ENCODE measurements at places on chromosomes 2 and 18.

DNA sequence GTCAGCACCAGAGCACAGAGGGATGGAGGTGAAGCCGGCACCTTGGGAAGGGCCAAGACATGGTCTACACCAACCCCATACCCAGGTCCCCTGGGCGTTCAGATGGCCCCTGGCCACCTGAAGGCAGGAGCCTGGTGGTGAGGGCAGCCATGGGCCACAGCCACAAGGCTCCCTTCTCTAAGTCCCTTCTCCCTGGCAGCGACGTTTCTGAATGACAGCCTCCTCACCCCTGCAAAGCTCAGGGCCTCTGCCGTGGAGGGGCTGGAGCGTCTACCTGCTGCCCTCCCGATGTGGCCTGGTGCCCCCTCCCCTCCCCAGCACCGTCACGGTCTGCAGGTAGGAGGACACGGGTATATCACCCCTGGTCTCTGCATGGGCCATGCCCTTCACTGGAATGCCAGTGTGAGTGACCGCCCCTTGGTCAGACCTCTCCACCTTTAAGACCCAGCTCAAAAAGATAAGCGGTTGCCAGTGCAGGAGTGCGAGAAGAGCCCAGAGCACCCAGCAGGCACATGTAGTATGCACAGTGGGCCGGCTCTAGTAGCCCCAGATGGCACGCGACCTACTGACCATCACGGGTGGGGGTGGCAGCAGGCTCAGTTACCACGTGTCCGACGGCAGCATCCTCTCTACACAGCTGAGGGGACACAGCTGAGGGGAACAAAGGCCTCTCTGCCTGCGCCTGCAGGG is 46.6 kb downstream of the HS6ST1 start:
- DNase-seq = no peak

- no peak for DNase-seq
Observed at GRCh38 chr2:58826795-58827194, 585.7 kb upstream of the FANCL start.

- no peak for DNase-seq
Observed at GRCh38 chr2:191499874-191500565, 177.9 kb upstream of the NABP1 start.

GRCh38 chr2:60884800-60885199 is 3.4 kb downstream of the REL start:
- DNase-seq = no peak

GRCh38 chr2:239159476-239159911 is 241.3 kb downstream of the HDAC4 start:
- DNase-seq = no peak

DNA sequence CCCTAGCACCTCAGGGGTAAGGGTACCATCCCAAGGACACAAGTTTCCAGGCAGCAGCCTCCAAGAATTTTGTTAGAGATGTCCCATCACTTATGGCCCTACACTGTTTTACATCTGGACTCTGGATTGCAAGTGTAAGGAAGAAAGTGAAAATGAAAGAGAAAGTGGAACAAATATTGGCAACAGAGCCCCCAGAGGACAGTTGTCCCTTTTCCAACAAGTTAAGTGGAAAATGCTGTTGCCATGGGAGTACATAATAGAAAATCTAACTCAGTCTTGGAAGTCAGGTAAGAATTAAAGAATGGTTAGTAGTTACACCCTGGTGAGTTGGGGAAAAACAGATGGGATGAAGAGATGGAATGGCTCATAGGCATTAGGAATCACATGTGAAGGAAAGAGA is 50.6 kb downstream of the TTC21B start:
- no peak for DNase-seq

DNA sequence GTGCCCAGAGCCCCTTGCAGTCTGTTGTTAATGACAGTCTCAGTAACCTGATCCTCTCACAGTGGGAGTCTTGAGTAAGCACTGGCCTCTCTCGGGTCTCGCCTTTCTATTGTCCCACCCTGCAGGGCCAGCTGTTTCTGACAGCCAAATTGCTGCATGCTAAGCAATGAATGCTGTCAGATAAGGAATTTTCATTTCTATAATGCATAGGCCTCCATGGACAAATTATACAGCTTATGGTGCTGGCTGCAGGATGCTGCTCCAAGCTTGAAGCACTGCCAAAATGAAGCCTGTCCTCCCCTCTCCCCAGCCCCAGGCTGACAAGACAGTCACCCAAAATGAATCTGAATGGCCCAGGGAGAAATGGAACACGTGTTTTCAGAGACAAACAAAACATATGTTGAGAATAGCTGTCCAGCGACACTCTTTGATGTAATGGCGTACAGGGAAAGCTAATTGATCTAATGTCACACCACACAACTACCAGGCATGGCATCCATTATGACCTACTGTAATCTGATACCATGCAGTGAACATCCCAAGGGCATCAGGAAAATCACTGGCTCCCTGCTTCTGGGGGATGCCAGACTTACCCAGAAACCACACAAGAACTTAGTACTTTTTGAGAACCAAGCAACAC is 36.8 kb downstream of the ACVR1 start:
- no peak for DNase-seq

DNA sequence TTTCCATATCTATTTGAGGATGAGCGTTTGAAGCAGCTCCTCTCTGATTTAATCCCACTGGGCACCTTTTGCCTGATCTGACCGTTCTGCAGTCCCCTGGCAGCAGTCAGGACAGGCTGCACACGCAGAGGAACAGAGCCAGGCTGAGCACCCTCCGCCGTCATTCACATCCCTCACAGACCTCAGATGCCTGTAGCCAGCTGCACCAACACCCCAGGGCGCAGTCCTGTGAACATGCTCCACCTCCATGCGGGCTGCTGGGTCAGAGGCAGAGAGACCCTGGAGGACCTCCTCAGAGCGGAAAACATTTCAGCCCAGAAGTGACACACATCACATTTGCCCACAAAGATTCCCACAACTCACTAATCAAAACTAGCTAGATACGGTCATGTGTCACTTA is 146.1 kb downstream of the SEPTIN10 start:
- no peak for DNase-seq

- DNase-seq = no peak
Observed at GRCh38 chr18:32763293-32763692, 9.5 kb downstream of the KLHL14 start.

- DNase-seq = no peak
Observed at GRCh38 chr2:203631068-203631757, 75.2 kb upstream of the CD28 start.

GRCh38 chr2:215851082-215851481 is 162.3 kb downstream of the MREG start:
- DNase-seq = no peak

- no peak for DNase-seq
Observed at GRCh38 chr18:56565551-56566345, 72.6 kb downstream of the TXNL1 start.

DNA sequence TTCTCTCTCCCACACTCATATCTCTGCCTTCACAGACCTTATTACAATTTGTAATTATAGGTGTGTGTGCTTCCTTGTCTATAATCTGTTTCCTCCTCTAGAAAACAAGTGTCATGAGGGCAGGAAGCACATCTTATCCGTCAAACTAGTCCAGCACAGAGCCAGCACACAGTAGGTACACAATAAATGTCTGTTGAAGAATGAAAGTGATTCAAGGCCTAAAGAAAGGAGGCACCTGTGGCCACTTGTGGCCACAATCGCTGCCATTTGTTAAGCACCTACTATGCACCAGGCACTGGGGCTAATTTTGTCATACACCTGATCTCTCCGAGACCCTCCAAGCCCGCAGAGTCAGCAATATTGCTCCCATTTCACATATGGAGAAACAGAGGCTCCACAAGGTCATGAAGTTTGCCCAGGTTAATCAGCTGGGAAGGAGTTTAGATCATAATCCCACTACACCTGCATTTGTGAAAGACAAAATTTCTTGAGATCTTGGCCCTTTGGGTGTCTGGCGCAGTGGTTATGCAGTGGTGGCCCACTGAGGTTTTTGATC is 78.4 kb downstream of the TNS1 start:
- DNase-seq = no peak

GRCh38 chr18:58989184-58989759 is 124.6 kb downstream of the ZNF532 start:
- no peak for DNase-seq

DNA sequence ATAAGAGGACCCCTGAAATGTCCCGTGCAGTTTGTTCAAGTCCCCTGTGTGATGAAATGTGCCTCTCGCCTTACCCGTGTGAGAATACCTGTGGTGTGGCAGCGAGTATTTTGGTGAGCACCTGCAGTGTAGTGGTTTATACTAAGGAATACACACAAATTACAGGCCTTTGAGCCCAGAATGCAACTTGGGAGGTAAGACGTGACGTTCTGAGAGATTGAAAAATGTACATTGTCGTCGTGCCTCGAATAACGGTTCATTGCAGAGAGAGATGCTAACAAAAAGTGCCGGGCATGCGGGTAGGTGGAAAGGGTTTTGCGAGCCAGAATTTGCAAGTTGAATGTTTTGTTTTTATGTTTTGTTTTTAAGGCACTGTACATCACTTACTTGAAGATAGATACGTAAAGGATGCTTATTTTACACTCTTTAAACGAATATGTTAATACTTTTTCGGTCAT is 867 bp downstream of the RBBP8 start:
- DNase-seq = no peak

DNA sequence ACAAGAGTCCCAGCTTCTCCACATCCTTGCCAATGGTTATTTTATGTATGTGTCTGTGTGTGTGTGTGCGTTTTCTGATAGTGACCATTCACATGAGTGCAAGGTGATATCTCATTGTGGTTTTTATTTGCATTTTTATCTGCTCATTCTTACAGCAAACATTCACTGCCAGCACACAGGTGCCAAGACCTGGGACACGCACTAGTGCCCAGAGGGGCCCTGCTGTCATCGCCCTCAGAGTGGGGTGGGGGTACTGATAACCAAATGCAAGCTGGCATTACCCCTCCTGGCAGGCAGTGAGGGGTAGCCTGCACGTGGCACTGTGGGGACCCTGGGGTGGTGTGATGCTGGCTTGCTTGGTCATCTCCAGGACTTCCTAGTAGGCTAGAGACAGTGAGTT is 285.4 kb downstream of the LPIN1 start:
- no peak for DNase-seq
